KG1 (cell line): ENCODE measurements at places on chromosomes 1 and 21.

DNA sequence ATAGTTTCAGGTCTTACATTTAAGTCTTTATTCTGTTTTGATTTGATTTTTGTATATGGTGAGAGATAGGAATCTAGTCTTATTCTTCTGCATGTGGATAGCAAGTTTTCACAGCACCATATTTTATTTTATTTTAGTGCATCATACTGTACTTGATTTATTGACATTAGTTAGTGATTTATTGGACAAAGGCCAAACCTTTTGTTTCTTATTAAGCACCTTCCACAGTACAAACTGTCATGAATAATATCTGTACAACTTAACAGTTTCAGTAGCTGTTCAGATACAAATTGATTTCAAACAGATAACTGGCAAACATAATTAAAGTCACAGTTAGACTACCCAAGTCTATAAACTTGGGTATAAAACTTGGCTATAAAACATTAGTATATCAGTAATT lies 15.8 kb downstream of the CD1D start:
- no peak for DNase-seq

- DNase-seq = no peak
Observed at GRCh38 chr1:168281603-168282325, 1.1 kb downstream of the TBX19 start.

DNA sequence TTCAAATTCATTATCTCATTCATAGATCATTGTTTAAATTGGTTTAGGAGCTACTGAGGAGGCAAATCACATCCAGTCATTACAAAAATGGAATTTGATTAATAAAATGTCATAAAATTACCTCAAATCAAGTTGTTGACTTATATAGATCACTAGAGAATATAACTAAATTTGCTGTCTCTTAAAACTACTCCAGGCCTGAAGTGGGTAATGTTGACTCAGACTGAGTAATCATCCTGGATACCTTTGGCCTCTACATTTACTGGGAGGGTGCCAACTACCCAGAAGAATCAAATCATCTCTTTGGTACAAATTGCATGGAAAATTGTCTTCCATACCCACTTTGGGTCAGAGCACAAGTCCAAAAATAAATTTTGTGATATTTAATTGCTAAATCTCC lies 191.2 kb upstream of the GREM2 start:
- no peak for DNase-seq

- DNase-seq = no peak
Observed at GRCh38 chr1:17852383-17852782, 97.2 kb downstream of the ACTL8 start.

- DNase-seq = no peak
Observed at GRCh38 chr1:101200513-101200912, 36.3 kb upstream of the S1PR1 start.

DNA sequence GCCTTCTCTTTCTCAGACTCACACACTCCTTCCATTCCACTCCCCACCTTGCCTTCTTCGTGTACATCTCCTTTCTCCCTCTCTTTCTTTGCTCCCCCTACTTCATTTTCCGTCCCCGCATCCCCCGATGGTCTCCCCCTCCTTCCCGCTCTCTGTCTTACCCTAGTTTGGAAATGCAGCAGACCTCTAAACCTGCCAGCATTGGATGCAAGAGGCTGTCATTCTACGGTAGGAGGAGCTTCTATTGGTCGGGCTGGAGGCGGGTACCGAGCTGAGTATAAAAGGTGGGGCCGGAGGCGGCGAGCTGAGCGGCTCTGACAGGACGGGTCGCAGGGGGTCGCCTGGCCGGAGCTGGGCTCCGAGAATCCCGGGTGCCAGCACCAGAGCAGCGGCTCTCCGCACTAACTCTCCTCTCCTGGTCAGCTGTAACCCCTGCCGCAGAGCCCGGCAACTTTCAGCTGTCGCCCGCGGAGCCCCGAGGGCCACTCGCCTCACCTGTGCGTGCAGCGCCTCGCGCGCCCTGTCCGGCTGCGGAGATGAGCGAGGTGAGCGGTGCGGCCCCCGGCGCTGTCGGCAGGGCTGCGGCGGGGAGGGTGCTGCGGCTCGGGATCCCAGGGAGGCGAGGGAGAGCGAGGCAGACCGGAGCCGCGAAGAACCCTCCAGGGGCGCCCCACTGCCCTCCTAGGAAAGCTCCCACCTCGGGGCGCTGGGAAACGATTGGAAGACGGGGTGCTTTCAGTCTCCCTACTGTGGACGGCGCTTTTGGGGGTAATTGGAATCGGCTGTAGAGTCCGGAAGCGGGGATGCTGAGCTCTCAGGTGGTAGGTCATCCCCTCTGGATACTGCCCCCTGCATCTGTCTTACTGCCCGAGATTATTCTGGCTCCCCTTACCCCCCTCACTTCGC lies at the start of gene PCP4L1:
PCP4L1 (plus strand) TSS at position 307 of the 906 bp plus-strand sequence; CDS start at position 537, 230 bp downstream.
- no peak for DNase-seq

- DNase-seq = no peak
Observed at GRCh38 chr1:6757719-6758435, 27.4 kb upstream of the CAMTA1 start.

GRCh38 chr1:54290506-54291184 lies 90.7 kb downstream of the MRPL37 start:
- no peak for DNase-seq

GRCh38 chr1:211336161-211336560 lies 9.5 kb downstream of the TRAF5 start:
- no peak for DNase-seq

- DNase-seq = no peak
Observed at GRCh38 chr1:8343464-8344001, 25.6 kb downstream of the SLC45A1 start.

GRCh38 chr21:46002841-46003574 lies 21.4 kb downstream of the COL6A1 start:
- no peak for DNase-seq

DNA sequence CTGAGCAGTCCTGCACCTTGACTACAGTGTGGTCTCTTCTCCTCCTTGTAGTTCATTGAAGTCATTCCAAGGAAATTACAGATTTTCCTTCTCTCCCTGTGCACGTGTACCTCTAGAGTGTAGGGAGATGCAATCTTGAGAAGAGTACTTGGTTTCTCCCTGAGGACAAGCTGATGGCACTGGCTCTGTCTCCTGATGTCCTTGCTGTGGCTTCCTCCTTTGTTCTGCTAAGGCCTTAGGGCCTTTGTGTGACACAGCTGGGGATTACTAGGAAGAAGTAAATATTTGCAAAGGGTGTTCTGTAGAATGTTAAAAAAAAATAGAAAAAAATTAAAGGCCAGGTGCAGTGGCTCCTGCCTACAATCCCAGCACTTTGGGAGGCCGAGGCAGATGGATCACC lies 66.2 kb upstream of the APOBEC4 start:
- DNase-seq = no peak

DNA sequence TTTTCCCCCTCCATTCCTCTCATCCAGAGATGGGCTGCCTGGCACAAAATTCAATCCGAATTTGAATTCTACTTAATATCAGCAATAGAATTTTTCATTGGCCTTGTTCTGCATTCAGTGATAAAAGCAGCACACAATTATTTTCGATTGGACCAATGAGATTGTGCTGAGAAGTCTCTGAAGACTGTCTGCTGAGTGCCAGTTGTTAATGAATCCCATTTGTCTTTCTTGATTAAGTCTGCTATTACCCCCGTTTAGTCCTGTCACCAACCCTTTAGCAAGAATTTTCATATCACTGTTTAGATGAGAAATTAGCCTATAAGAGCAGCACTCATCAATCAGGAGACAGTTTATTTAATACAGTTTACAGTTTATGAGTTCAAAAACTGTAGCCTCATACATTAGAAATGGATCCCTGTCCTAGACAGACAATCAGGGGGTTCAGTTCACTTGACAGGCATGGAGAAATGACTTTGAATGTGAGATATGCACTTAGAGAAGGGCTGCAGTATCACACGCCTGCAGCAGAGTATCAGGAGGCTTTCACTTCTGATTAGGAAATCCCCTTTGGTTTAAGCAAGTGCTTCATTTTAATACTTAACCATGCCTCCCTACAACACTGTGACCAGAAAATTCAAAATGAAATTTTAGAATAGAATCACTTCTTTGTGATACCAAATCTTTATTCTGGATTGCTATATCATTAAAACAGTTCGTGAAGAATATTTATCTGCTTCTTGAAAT lies 304.7 kb upstream of the PTBP2 start:
- no peak for DNase-seq

GRCh38 chr1:233361876-233362275 lies 34.4 kb downstream of the MAP3K21 start:
- DNase-seq = no peak

DNA sequence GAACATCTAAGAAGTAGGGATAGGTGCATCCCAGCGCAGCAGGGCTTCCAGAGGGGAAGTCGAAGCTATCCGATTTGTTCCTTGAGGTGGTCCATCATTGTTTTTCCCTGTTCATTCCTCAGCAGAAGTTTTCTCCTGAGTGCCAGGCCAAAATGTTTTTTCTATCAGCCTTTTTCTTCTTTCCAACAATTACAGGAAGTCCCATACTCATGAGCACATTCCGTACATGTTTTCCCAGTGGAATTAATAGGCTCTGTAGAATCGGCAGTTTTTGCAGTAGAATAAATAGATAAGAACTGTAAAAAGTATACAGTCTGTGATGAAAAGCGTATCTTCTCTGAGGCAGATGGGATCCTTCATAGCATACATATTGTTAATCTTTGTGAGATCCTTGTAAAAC lies 24.8 kb downstream of the CD101 start:
- DNase-seq = no peak

DNA sequence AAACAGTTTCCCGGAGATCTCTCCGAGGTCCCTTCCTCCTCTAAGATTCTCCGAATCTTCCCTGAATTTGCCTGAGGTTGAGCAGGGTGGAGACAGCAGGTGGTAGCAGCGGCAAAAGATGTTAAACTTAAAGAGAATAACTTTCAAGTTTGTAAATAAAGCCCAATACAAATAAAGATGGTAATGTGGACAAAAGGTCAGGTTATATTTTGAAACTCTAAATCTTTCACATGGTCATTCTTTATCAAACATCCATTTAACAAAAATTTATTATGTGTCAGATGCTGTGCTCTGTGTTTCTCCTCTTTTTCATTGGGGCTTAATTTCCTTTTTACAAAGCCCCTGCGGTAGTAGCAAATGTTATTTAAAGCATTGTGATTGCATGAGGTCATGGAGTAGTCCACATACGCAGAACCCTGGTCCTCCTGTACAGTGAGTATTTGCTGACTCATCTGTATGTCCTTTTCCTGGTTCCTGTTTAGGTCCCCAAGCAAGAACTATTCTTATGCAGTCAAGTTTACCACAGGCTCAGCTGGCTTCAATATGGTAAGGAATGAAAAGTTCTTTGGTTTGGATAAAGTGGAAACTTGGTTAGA lies 119.2 kb downstream of the ITSN1 start:
- no peak for DNase-seq

DNA sequence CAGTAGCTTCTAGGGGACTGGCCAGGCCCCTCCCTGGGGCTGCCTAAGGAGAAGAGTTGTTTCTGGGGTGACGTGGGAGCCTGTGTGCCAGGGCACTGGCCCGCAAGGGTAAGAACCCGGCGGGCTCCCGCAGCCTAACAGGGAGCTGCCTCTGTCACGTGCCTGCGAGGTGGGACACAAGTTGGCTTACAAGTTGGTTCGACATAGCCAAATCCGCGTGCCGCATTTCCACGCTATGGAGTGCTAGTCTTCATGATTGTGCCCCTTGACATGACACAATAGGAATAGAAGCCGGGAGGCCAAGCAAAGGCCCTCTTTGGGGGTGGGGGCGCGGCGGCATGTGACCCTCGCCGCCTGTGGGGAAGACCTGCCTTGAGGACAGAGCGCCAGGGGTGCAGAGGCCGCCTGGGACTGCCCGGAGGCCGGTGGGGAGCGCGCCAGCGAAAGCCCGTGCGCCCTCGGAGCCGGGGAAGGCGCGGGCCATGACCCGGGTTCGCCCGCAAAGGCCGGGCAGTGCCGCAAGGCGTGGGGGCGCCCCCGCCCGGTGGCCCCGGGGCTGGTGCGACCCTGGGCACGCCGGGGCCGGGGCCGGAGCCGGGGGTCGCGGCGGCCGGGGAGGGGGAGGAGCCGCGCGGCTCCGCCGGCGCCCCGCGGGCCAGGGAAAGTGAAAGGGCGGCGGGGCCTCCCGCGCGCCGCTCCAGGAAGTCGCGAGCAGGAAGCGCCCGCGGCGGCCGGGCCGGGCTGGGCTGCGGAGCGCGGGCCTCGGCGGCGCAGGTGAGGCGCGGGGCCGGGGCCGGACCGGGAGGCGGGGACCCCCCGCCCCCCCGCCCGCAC lies at the start of gene SLC37A1:
SLC37A1 (plus strand) TSS at position 702 of the 834 bp plus-strand sequence. CDS start 4,603 bp downstream, outside the sequence.
- no peak for DNase-seq

- no peak for DNase-seq
Observed at GRCh38 chr1:19852036-19852435, 30.2 kb upstream of the OTUD3 start.

- no peak for DNase-seq
Observed at GRCh38 chr1:32339363-32339978, 3.4 kb upstream of the MARCKSL1 start.

DNA sequence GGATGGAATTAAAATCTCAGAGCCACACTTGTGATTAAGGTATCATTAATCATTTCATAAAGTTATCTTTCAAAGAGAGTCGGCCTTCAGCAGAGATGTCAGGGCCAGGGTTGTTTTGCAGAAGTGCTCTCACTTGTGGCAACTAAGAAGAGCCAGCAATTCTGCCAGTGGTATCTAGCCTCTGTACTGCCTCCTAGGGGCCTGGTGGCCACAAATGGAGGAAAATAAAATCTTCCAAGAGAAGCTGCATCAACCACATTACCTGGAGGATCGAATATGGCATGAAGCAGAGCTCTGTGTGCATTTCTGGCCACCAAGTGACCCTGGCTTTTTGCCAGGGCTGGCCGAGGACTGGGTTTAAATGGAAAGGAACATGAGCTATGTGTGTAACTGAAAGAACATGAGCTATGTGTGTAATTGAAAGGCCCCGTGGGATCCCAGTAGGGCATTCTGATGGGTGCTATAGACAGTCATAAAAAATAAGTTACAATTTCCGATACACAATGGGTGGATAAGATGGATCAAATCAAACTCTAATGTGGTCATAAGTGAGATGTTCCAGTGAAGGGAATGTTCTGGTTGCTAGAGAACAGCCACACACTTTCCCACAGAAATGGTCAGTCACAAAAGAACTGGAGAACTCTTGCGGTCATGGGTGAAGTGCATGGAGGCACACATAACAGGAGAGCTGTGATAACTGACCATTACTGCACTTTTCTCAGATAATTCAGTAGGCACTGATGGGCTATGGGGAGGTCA lies 335.8 kb downstream of the CAMTA1 start:
- no peak for DNase-seq

DNA sequence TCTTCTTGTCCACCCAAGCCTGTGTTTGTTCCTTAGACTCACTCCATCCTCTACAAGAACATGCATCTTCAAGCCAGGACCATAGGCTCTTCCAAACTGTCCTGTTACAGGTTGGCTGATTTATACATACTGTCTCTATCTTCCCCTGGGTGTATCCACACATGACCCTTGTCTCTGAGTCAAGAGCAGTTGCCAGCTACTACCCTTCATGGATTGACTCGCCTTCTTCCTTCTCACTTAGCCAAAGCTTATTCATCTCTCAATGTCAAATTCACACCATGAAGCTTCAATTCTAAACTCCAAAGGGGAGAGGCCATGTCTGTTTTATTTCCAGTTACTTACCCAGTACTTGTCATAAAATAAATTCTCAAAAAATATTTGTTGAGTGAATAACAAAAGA lies 64.1 kb upstream of the CACHD1 start:
- DNase-seq = no peak
